Activated effector memory CD4-positive, alpha-beta T cell treated with anti-CD3 and anti-CD28 coated beads, Interleukin-2, amount 50 U/mL, for 16 hours (primary cell): ENCODE measurements at places on chromosomes 2 and 18.

GRCh38 chr18:62755454-62755853 lies 40.1 kb downstream of the PHLPP1 start:
- DNase-seq, result no peak

- DNase-seq, result no peak
These were observed 79.1 kb downstream of the TTC27 start for GRCh38 chr2:32706815-32707579.

GRCh38 chr2:200101922-200102321 lies 146.5 kb downstream of the MAIP1 start:
- DNase-seq, result no peak

- no peak for DNase-seq
These were observed 401.9 kb downstream of the LNPK start for GRCh38 chr2:175599966-175600831.

DNA sequence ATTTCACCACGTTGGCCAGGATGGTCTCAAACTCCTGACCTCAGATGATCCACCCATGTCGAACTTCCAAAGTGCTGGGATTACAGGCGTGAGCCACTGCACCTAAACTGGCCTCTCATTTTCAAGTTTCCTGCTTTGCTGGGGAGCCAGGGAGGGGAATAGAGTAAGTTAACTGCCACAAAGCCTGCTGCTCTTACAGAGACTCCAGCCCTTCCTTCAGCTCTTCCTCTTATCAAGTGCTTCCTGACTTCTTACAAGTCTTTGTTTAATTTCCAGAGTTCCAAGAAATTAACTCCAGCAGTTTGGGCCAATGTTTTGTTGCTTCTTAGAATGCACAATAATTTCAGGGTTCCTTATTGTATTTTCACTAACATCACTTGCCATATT lies 24.3 kb upstream of the UBE2F start:
- no peak for DNase-seq

DNA sequence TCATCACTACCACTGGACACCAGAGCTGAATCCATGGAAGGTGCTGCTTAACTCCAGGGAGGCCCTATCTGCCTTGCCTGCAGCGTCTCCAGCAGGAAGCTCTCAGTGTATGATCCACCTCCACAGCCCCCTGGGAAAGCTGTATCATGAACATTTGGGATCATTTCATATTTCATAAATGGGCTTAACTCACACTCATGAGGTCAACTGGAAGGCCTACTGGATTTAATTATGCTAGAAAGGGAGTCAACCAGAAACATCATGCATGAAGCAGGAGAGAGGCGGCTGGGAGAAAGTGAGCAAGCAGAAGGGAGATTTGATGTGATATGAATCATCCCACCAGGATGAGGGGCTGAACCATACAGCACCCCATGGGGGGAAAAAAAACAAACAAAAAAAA lies 537.7 kb downstream of the TNS1 start:
- DNase-seq, result no peak

DNA sequence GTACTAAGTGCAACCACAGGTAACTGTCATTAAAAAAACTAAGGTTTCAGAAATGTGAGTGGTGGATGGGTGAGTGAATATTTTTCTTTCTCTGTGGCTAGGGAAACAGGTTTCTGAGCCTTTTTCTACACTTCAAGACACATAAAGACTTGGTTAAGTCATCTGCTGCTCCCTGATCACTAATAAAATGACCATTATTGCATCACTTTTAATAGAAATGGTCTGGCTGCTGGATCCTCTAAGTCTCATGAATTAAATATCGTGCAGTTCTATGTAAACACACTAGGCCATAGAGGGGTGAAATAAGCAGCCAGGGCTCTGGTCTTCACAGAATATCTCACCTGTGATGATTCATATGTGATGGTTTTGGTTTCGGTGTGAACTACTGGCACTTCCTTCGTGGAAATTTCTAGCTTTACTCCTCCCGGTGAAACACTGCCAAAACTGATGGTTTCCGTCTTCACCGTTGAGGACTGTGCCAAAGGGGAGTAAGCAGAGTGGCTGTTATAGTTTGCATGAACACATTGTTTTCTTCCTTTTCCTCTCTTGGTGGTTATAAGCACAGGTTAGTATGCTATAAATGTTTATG lies 100.4 kb upstream of the ZBTB14 start:
- no peak for DNase-seq

GRCh38 chr2:215914054-215914776 lies 99.1 kb downstream of the MREG start:
- no peak for DNase-seq

- DNase-seq, result no peak
These were observed 105.4 kb downstream of the ETAA1 start for GRCh38 chr2:67502346-67503065.

- DNase-seq, result no peak
These were observed 119.2 kb upstream of the FHL2 start for GRCh38 chr2:105517814-105518705.

GRCh38 chr18:39840856-39841481 lies 2114.1 kb upstream of the PIK3C3 start:
- no peak for DNase-seq

- DNase-seq, result no peak
These were observed 777.6 kb upstream of the SOX11 start for GRCh38 chr2:4914551-4914950.

- DNase-seq, result no peak
These were observed 46.9 kb downstream of the GCA start for GRCh38 chr2:162390801-162391200.

GRCh38 chr18:63444580-63444979 lies 22.3 kb upstream of the VPS4B start:
- no peak for DNase-seq

- DNase-seq, result no peak
These were observed 167.4 kb downstream of the NCK2 start for GRCh38 chr2:105912081-105912480.

- no peak for DNase-seq
These were observed 36.0 kb downstream of the FARP2 start for GRCh38 chr2:241391892-241392665.

- no peak for DNase-seq
These were observed 63.8 kb downstream of the ACAA2 start for GRCh38 chr18:49749563-49749962.

- DNase-seq, result no peak
These were observed 28.0 kb downstream of the DNER start for GRCh38 chr2:229686122-229686919.

- no peak for DNase-seq
These were observed 13.4 kb downstream of the CAPN14 start for GRCh38 chr2:31203916-31204315.

- DNase-seq, result no peak
These were observed 73.1 kb upstream of the HPCAL1 start for GRCh38 chr2:10229462-10230099.

- DNase-seq, result no peak
These were observed 235.5 kb downstream of the THSD7B start for GRCh38 chr2:137000811-137001210.

- no peak for DNase-seq
These were observed 232.0 kb downstream of the SOCS6 start for GRCh38 chr18:70520867-70521266.

DNA sequence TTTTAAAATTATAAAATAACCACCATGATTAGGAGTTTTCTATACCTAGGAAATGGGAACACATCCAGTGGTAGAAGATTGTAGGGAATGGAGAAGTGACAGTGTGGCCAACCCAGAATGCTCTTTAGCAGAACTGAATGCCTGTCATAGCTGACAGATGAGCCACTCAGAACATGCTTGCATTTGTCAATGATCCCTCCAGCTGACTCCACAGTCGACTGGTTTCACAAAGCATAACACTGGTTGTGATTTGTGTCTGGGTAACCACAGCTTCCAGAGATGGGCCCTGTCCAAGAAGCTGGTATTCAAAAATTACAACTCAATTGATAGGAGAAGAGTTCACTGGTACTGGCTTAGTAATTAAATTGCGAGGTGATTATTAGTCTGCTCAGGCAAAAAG lies 9.0 kb upstream of the CTIF start:
- no peak for DNase-seq

- no peak for DNase-seq
These were observed 39.2 kb downstream of the GRHL1 start for GRCh38 chr2:9990736-9991135.

GRCh38 chr18:47413327-47413726 lies 161.9 kb upstream of the SKOR2 start:
- no peak for DNase-seq

DNA sequence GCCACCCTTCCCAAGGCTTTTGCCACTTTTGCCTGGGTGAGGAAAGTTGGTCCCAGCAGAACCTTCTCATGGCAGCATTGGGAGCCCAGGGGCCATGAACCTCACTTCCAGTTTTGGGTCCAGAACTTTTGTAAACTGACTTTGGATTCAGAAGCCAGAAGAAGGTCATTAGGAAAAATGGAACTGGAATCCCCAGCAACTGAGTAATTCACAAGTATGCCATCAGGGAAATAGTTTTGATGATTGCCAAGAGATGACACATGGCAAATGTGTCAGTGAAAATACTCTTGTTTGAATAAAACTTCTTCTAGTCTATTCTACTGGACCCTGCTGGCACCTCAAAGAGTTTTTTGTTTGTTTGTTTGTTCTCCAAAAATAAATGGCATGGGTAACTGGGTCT lies 203.7 kb downstream of the SETBP1 start:
- DNase-seq, result no peak

- no peak for DNase-seq
These were observed 2.4 kb downstream of the MAP4K4 start for GRCh38 chr2:101699755-101700461.

DNA sequence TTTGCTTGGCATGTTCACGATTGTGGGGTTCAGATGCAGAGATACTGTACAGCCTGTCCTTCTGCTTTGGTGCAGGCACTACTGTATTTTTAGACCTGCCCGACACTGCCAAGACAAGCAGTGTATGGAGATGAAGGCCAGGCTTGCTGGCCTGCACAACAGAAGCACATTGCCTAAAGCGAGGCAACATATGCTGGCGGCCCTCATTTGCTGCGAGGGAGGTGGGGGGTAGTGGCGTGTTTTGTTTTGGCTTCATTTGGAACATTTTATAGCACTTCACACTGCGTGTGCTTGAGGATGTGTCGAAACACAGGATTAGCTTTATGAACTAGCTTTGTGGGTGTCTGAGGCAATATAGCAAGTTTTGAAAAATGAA lies 27.0 kb downstream of the TMEM182 start:
- no peak for DNase-seq

DNA sequence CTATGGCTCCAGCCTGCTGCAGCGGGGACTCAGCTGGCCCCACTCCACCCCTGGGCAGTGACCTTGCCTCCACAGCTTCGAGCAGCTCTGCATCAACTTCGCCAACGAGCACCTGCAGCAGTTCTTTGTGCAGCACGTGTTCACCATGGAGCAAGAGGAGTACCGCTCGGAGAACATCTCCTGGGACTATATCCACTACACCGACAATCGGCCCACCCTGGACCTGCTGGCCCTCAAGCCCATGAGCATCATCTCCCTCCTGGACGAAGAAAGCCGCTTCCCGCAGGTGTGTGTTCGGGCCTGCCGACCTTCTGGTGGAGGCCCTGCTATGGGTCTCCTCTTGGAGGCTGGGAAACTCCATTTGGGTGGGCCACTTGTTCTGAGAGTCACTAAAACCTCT lies 48.6 kb downstream of the MYO7B start:
- DNase-seq, result peak; percentile 44

- no peak for DNase-seq
These were observed 147.8 kb downstream of the TMEM18 start for GRCh38 chr2:529424-529823.

GRCh38 chr2:13923823-13924222 lies 708.7 kb upstream of the LRATD1 start:
- no peak for DNase-seq

DNA sequence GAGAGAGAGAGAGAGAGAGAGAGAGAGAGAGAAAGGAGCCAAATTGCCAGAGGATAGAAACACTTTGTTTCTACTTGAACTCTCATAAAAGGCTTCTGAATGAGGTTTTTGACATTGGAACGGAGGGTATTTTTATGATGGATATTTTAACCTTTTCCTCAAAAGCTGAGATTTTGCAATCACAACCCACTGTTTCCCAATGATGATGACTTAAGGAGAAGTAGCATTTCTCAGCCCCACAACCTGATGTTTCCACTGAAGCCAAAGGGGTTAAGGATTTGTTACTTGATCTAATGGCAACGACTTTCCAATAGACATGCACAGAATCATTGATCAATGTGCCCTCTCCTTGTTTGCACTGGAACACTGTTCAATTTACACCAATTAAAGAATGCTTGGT lies 67.1 kb upstream of the POU3F3 start:
- DNase-seq, result no peak

GRCh38 chr2:20617892-20618467 lies 32.9 kb downstream of the HS1BP3 start:
- peak; percentile 50 for DNase-seq

DNA sequence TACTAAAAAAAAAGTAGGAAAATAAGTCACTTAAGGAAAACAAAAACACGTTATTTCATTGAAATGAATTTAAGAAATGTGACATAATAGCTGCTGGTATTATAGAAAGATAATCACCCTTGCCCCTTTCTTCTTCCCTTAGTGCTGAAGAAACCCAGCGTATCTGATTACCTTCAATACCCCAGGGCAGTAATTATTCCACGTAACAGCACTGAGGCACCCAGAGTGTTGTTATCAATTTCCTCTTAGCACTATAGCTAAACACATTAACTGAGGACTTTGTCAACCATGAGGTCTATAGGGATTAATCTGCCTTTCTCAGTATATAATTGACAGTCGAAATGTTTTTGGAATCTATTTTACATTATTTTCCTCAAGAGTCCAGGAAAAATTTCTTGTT lies 180.0 kb upstream of the NXPH2 start:
- no peak for DNase-seq

DNA sequence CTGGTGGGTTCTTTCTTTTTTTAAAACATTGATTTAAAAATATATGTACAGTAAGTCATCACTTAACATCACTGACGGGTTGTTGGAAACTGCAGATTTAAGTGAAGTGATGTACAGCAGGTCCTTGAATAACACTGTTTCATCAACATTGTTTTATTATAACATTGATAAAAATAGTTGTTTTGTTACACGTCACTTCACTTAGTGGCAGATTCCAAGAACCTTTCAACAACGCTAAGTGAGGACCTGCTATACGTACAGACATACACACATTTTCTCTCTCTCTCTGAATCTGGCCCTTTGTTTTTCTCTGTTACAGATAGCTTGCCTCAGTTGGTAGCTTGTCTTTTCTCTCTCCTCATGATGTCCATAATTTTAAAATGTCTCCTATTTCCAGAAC lies 9.5 kb downstream of the CNOT11 start:
- DNase-seq, result no peak

- DNase-seq, result peak; percentile 83
These were observed 70.6 kb upstream of the PSMD14 start for GRCh38 chr2:161237392-161238264.
